Fibroblast of upper back skin (primary cell): ENCODE measurements at places on chromosomes 3 and 15.

- DNase-seq: peak; percentile 80
Measured at GRCh38 chr3:47802734-47803479, at the start of gene DHX30. TSS of gene DHX30 (plus strand) at chr3:47803138. CDS start at chr3:47810684, 7,546 bp downstream.

GRCh38 chr15:50944672-50945071 is 36.2 kb downstream of the AP4E1 start:
- DNase-seq: peak; percentile 75

DNA sequence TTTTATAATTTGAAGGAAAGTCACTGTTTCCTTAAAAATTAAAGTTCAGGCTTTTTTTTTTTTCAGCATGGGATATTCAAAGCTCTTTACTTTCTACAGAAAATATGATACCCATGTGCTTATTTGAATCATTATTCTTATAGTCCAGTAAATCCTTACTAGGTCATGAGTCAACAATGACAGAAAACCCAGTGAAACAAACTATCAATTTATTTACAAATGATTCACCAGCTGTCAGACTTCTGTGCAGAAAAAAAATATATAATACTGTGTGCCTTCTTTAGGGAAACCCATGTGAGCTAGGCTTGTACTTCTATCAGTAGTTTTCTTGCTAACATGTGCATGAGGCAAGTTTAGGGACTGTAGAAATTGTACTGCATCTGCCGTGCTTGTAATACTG is 1.2 kb downstream of the ACP3 start:
- peak; percentile 7 for DNase-seq

DNA sequence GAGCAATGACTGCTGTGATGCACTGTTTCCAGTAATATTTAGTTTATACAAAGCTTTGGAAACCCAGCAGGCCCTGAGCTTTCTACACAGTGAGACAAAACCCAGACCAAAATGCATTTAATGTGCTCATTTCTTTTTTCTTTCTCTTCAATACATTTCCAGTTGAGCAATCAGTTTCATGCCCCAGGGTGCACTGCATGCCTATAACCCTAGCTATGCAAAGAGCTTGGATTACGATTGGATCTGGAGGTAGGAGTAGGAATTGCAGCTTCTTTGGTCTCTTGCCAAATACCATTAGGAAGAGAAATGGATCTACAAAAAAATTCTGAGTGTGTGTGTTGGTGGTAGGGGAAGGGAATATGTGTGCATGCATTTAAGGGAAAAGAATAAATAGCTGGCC is 1001.4 kb downstream of the SQOR start:
- peak; percentile 1 for DNase-seq

DNA sequence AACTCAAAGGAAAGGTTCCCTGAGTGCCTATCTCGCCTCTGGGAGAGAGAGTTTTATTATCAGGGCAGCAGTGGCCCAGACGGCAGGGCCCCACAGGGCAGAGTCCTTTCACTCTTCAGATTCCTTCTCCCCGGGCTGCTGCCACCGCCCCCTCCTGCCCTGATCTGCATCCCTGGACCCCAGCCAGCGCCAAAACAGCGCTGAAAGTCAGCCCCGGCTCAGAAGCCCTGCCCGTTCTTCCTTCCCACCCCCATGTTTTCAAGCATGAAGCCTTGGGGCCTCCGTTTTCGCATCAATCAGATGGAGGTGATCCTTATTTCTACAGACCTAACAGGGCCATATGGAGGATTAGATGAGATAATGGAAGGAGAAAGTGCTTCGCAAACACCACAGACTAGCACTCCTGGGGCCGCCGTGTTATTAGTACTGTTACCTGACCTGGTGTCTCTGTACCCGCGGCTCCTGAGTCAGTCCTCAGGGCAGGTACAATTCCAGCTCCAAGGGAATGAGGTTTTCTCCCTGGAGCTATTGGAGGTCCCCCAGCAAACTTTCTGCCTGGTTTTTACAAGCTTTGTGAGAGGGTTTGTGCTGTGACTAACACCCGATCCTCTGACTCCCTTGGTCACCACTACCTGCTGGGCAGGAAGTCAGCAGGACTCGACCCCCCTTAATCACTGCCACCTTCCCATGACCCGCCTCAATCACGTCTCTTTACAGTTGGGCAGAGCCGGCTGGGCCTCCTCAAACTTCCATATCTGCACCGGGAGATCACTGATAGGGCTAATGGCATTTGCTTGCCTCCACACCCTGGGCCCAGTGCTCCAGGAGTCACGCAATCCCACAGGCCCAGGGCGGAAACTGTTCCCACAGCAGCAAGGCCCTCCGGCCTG is 39.5 kb upstream of the TSEN2 start:
- DNase-seq: peak; percentile 7

DNA sequence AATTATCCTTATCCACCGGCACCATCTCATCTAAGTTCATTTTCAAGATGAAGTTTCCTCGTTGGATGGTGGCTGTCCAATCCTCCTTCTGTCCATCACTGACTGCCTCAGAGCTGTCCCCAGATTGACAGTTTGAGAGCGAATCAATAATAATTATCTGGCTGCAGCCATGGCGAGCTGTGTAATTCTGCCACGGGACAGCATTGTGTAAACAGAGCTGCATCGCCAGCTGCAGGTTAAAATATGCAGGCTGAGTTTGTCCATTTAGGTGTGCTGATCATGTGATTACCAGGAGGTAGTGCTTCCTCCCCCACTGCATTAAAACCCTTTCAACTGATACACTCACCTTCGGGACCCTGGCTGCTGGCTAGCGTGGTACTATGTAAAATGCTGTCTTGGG is 461.9 kb upstream of the ONECUT1 start:
- DNase-seq: no peak

DNA sequence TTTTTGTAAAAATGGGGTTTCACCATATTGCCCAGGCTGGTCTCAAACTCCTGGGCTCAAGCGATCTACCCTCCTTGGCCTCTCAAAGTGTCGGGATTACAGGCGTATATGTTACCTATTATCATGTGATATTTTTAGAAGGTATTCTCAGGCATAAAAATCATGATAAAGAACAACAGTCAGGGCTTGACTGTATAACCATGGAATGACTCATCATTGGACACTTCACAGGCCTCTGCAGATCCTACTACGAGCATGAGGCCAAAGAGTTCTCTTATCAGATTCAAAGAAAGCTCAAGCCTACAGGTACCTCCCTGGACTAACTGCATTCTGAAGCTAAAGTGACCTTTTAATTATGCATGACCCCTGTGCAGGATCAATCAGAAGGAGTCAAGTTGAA is 91.7 kb upstream of the PRICKLE2 start:
- peak; percentile 35 for DNase-seq

- no peak for DNase-seq
Measured at GRCh38 chr3:65472501-65472900, 566.2 kb downstream of the MAGI1 start.

- DNase-seq: no peak
Measured at GRCh38 chr3:12439161-12439940, 44.9 kb upstream of the TSEN2 start.

- DNase-seq: no peak
Measured at GRCh38 chr15:88949734-88950400, 36.7 kb upstream of the MFGE8 start.

DNA sequence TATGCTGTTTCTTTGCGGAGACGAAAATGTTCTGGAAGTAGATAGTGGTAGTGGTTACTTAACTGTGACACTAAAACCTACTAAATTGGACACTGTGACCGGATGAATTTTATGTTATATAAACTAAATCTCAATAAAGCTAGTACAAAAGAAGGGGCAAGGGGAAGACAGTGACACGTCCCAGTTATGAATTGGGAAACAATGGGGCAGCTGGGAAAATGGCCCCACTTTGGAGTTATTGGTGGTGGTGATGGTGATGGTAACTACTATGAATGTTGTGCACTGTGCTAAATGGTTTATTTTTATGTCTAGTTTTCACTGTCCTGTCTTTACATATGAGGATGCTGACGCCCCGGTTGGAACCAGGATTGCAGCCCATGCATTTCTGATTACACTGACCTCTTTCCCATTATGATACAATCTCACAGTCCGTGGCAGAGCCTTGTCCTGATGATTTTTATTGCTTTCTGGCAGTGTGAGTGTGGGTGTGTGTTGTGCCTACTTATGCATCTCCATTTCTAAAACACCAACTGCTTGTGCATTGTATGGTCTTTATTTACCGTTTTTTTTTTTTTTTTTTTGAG is 192.0 kb downstream of the FNDC3B start:
- no peak for DNase-seq

- no peak for DNase-seq
Measured at GRCh38 chr3:16801223-16801622, 83.5 kb upstream of the PLCL2 start.

DNA sequence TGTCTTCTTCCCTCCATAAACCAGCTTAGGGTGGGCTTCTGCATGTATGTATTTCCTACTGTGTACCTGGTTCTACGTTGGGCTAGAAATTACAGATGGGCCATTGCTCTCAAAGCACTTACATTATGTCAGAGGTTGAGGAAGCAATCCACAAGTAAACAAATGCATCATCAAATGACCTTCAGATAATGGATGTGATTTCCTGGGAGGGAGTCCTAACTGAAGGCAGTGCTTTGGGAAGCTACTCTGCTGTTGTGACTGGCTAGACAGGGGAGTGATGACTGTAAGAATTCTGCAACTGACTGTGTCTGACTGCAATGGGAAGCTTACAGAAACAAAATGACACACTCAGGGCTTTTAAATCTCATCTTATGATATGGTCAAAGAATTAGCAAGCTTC is 71.0 kb upstream of the PRR23E start:
- DNase-seq: no peak

DNA sequence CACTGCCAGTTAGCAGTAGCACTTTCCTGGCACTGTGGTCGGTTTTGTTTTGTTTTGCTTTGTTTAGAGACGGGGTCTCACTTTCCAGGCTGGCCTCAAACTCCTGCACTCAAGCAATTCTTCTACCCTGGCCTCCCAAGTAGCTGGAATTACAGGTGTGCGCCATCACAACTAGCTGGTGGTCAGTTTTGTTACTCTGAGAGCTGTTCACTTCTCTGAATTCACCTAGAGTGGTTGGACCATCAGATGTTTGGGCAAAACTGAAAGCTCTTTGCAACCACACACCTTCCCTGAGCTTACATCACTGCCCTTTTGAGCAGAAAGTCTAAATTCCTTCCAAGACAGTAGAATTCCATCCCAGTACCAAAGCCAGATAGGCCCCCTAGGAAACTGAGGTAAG is 22.6 kb downstream of the CLDN18 start:
- DNase-seq: no peak

GRCh38 chr15:60744826-60745460 is 266.0 kb upstream of the ICE2 start:
- no peak for DNase-seq

GRCh38 chr3:128273109-128273840 is 120.0 kb downstream of the EEFSEC start:
- DNase-seq: no peak

- no peak for DNase-seq
Measured at GRCh38 chr3:27333843-27334242, 35.3 kb downstream of the NEK10 start.

GRCh38 chr3:131315162-131315561 is 66.4 kb upstream of the NUDT16 start:
- DNase-seq: no peak

DNA sequence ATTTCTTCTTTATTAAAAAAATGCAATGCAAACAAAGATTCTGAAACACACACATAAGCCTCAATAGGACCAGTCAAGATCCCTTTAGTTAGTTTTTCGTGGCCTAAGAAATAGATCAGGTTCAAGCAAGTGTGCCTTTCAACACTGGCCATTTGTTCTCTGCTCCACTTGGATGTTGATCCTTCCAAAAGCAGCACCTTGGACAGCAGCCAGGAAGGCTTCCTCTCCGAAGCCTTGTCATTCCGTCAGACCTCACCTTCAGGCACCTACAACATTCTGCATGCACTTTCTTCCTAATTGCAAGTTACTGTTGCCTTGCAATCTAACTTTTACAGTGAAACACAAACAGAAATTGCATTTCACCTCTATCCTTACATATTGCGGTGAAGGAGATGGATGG is 155.9 kb upstream of the FEZF2 start:
- peak; percentile 37 for DNase-seq

GRCh38 chr3:129526121-129526900 is 2.1 kb upstream of the RHO start:
- no peak for DNase-seq

- peak; percentile 65 for DNase-seq
Measured at GRCh38 chr15:45307230-45307924, 55.3 kb downstream of the SLC28A2 start.

DNA sequence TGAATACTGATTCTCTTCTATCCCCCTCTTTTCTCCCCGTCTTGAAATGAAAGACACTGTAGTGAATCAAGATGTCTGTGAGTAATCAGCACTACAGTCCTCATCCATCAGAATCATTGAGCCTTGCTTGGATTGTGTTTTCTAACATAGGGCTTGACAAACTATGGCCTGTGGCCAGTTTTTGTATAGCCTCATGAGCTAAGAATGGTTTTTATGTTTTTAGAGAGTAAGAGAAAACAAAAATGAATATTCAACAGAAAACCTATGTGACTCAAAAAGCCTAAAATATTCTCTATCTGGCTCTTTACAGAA is 55.2 kb downstream of the PPM1L start:
- DNase-seq: no peak

DNA sequence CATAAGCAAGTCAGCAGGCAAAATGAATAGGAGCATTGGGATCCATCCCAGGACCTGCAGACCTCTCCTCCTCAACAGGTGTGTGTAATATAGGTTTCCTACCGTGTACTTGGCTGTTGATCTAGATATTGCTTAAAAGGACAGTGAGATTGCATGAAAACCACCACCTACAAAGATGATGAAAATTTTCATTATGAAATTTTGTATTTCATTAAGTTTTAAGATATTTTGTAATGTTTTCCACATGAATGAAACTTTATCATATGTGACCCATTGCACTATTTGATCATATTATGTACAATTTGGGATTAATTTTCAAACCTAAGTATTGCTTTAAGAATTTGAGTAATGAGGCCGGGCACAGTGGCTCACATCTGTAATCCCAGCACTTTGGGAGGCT is 94.3 kb upstream of the TRPM1 start:
- DNase-seq: no peak

DNA sequence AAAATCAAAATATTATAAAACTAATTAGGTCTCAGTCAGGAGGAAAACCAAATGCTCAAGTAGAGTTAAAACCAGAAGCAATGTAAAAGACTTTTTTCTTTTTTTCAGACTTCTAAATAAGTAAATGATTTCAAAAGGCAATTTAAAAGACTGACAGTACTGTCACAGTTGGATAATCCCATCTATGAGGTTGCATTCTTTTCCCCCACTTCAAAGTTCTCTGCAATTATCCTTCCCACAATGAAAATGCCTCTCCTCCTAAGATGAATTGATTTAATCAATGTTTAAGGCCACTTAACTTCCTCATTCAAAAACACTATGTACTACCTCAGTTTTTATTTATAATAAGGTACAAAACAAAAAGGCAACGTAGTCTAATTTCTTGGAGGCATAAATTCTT is 8.1 kb downstream of the MRPL3 start:
- no peak for DNase-seq

- DNase-seq: no peak
Measured at GRCh38 chr15:60508442-60508841, 29.5 kb upstream of the ICE2 start.

GRCh38 chr3:185328324-185329004 is 34.5 kb upstream of the MAP3K13 start:
- no peak for DNase-seq
